Stimulated activated CD8-positive, alpha-beta memory T cell treated with anti-CD3 and anti-CD28 coated beads, Interleukin-4, amount 100 ng/mL, for 4 hours (primary cell): ENCODE measurements at places on chromosomes 6 and 20.

GRCh38 chr6:56227071-56227879 lies 20.1 kb downstream of the COL21A1 start:
- DNase-seq: no peak

DNA sequence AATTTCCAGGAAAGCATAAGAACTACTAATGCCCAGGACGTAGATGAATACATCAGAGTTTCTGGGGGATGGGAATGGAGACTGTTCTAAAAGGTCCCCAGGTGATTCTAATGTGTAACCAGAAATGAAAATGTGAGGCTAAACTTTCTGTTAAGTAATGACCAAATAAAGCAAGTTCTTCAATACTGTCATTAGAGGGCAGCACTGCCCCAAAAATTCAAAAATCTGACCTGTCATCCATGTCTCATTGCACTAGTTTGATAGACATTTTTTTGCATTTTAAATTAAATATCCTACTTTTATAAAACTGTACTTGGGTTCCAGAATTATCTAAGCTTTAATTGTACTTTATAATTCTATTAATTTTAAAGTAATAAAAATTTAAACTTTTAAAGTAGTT lies 94.9 kb downstream of the RFX6 start:
- DNase-seq: no peak

- no peak for DNase-seq
Observed at GRCh38 chr6:117494694-117495318, 12.3 kb downstream of the DCBLD1 start.

- DNase-seq: no peak
Observed at GRCh38 chr20:32807706-32808105, 12.0 kb upstream of the MAPRE1 start.

- DNase-seq: no peak
Observed at GRCh38 chr6:42448927-42449659, 2.6 kb downstream of the TRERF1 start.
